ENCODE measurements at places on chromosomes 13 and 19.

DNA sequence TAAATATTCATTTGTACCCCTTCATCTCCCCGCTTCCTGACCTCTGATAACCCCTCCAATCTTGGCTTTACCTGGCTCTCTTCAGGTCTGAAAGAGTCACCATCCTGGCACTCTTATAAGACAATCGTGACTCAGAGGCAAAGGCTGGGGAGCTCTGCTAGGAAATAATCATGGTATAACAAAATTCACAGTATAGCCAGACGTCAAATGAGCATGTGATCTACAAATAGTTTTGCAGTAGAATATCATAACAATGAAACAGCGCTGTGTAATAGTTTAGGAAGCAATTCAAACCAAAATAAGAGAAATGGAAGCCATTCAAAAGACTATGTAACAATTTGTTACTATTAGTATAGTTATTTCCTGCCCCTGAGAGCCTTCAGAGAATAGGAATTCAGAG lies 34.2 kb downstream of the RXFP2 start:
- DNase-seq: no peak

DNA sequence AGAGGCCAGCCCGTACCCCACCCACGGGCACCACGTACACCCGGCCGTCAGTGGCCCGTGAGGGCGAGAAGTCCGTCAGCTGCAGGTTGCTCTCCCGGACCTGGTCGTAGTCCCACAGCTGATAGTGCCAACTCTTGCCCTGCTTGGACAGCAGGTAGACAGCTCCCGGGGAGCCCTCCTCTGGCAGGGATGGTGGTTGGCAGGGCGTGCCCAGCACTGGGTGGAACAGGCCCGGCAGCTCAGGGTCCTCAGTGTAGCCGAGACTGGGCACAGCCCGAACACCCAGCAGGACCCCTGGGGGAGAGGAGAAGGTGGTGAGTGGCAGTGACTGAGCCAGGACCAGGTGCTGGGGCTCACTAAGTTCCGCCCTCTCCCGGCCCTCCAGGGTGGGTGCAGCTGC lies 7.8 kb downstream of the ACTMAP start:
- no peak for DNase-seq

GRCh38 chr19:12703046-12703445 lies 6.6 kb upstream of the FBXW9 start:
- peak; percentile 58 for DNase-seq

DNA sequence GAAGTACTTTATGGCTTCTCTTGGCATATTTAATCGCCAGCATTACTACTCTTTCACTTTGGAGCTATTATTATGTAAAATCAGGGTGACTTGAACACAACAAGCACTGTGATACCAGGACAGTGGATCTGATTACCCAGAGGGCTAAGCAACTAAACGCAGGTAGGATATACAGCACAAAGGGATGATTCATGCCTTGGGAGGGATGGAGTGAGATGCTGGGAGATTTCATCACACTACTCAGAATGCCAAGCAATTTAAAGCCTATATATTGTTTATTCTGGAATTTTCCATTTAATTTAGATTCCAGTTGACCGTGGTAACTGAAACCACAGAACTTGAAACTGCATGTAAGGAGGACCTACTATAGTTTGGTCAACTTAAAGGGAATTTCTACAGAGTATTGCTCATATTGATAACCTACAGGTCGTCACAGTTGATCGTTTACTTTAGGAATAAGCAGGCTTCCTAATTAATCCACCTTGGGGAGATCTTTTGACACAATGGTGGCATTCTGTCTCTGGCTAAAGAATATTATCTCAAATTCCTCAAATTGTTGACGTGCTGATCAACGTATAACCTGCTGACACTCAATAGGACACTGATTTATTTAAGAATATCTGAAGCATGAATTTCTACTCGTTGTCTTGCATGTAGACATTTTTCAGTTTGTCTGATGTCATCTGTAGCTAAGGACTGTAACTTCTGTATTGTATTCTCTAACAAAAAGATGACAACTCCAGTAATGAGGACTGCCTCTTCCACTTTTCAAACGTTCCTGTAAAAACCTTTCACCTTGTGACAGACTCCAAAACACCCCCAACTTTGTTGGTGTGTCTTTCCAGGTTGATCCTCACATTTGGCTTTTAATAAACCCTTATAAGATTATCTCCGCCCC lies 254.2 kb downstream of the GPC5 start:
- DNase-seq: no peak

DNA sequence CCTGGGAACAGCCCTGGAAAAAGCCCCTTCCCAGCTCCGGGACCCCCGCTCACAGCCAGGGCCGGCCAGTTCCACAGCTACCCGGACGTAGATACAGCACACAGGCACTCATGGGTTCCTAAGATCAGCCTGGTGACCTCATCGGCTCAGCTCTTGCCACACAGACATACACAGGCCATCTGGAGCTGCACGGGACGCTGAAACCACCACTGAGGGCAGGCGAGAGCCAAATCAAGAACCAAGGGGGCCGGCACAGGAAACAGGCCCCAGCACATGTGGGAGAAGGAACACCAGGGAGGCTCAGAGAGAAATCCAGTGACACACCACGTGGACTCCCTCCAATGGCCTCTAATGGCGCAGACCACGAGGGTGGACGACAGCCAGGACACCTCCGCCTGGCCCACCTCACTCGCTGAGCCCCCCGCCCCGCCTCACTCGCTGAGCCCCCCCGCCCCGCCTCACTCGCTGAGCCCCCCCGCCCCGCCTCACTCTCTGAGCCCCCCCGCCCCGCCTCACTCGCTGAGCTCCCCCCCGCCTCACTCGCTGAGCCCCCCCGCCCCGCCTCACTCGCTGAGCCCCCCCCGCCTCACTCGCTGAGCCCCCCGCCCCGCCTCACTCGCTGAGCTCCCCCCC lies 69.7 kb upstream of the C13orf46 start:
- DNase-seq: no peak

- no peak for DNase-seq
These were observed 19.6 kb downstream of the RNF6 start for GRCh38 chr13:26202365-26202972.

- DNase-seq: no peak
These were observed 43.0 kb upstream of the C13orf42 start for GRCh38 chr13:51154029-51154555.

DNA sequence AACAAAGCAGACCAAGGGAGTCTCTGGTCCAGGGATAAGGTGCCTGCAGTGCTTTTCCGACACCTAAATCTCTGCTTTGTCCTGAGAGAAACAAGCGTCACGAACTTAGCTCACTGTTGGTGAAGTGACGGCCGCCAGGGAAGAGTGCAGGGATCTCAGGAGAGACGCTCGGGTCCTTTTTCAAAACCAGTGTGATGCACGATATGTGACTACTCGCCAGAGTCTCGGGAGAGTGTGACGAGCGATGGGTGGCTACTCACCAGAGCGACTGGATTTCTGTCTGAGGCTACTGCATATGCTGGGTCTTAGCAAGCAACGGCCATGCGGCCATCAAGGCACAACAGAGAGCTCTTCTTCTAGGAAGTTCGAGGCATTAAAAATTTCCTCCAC lies 16.5 kb upstream of the CFAP97D2 start:
- DNase-seq: no peak

DNA sequence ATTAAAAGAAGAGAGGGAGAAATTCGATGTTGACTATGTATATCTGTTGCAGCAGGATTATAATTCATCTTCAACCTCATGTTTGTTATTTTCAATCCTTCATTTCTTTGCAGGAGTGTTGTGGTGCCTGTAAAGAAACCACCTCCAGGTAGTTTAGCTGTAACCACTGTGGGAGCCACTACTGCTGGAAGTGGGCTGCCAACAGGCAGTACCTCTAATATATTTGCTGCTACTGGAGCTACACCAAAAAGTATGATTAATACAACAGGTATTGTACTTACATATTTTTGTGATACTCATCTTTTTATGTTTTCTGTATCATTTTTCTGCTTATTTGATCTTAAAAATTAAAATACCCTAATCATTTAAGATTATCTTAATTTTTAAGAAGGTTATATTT lies 266.5 kb downstream of the NBEA start:
- DNase-seq: no peak

- no peak for DNase-seq
These were observed 46.3 kb downstream of the BRD4 start for GRCh38 chr19:15285896-15286591.

DNA sequence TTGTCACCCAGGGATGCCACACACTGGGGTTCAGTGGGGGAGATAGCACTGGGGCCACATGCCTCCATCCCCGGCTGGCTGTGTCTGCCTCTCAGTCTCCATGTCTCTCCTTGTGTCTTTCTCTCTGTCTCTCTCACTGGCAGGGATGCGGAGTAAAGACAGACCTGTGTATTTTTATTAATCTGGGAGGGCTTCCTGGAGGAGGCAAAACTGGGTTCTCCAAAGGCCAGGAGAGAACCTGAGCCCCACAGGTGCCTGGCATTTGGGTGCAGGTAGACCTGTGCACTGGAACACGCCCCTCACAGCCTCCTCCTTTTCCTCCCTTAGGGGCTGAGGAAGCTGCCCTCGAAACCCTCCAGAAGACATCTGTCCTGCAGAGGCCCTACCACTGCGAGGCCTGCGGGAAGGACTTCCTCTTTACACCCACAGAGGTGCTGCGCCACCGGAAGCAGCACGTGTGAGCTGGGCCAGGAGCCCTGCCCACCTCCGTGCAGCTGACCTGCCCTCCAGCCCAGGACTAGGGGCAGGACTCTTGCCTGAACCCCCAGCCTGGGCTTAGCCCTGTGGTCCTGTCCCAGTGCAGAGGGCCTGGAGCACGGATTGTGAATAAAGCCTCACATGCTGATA lies 32.7 kb downstream of the DHX34 start:
- DNase-seq: no peak

DNA sequence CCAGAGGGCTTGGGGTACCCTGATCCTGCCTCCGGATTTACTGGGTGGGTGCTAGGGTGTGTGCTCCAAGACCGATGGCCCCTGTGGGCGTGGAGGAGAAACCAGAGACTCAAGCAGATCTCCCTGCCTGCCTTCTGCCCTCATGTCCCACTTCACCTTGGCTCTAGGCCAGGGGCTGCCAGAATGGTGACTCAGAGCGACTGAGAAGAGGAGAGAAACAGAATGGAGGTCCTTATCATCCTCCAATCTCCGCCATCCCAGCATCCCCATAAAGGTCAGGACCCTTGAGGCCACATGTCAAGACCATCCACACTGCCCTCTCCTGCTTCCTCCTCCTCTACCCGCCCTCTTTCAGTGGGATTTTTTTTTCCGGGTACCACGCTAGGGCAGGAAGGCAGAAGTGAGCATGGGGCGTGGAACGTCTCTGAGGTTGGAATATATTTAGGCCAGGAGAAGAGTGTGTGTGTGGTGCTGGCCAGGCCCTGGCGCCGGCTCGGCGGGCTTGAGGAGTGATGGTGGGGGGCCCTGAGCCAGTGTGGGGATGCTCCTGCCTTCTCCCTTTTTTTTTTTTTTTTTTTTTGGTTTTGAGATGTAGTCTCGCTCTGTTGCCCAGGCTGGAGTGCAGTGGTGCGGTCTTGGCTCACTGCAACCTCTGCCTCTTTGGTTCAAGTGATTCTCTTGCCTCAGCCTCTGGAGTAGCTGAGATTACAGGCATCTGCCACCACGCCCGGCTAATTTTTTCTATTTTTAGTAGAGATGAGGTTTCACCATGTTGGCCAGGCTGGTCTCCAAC lies 22.3 kb downstream of the IER2 start:
- peak; percentile 86 for DNase-seq

- peak; percentile 91 for DNase-seq
These were observed 12.1 kb upstream of the ZSCAN1 start for GRCh38 chr19:58021541-58022282.

GRCh38 chr13:50757008-50757407 lies 86.5 kb downstream of the DLEU7 start:
- DNase-seq: no peak

GRCh38 chr19:7182489-7182888 lies 111.7 kb downstream of the INSR start:
- no peak for DNase-seq

- no peak for DNase-seq
These were observed 96.8 kb downstream of the LRCH1 start for GRCh38 chr13:46649816-46650215.

DNA sequence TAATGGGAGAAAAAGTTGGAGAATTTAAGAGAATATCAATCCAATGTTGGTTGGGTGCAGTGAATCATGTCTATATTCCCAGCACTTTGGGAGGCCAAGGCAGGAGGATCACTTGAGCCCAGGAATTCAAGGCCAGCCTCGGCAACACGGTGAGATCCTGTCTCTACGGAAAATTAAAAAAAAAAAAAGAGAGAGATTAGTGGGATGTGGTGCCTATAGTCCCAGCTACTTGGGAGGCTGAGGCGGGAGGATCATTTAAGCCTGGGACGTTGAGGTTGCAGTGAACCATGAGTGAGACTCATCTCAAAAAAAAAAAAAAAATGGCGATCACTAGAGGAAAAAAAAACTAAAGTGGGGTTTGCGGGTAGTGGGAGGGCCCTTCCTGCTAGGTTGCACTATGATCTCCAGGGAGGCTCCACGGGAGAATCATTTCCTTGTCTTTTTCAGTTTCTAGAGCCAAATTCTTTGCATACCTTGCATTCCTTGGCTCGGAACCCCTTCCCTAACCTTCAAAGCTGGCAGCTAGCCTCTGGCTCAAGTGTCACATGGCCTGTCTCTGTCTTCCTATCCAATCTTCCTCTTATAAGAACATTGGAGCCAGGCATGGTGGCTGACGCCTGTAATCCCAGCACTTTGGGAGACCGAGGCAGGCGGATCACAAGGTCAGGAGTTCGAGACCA lies 5.8 kb upstream of the ERCC2 start:
- peak; percentile 58 for DNase-seq

DNA sequence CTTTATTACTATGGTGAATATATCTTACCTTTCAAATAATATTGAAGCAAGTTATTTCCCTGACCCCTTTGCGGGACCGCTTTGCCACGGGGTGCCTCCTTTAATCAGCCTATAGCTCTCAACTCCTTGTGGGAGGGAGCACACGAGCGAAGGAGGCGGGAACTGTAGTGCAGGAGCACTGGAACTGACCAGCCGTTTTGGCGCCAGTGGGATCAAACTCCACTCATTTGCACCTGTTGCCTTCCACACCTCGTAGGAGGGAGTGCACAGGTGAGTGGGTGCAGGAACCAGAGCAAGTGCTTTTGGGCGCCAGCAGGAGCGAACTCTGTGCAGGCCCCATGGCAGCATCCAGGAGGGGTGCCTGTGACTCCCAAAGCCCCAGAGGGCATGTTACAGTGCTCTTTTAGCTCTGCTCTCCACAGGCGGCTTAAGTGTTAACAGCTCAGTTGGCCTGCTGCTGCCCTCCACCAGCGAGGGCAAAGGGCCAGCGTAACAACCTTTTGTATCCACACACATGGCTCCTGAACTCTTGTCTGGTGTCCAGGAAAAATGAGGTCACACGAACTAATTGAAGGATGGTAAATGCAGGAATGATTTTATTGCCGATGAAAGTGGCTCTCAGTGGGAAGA lies 206.9 kb downstream of the GGACT start:
- DNase-seq: no peak
